ENCODE measurements at places on chromosomes 11 and 22.

DNA sequence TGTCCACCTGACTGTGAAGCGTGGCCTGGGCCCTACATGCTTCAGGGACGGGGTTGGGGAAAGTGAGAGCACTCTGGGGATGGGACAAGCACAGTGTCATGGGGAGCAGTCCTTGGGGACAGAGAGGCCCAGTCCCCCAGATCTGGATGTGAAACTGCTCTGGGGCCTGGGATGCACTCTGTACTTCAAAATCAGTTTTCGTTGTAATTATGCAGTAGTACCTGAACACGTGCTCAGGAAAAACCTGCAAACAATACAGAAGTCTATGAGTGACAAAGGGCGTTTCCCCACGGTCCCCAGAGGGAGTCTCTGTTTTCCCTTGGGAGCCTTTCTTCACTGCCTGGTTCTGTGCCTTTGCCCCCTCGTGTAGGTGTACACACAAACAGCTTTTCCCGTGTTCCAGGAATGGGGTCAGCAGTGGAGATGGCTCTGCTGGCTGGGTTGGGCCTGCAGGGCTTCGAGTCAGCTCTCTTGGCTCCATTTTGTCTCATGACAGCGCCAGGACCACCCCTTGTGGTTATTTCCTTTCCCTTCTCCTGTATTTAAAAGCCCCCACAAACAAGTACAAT lies 5.2 kb upstream of the TNFRSF13C start:
- no peak for DNase-seq
- H3K36me3 ChIP-seq, result no peaks in the 10 kb centered on the region
- no peak overlapping the region for H3K4me3 ChIP-seq
- H3K27me3 ChIP-seq, result peaks cover 10% of the 10 kb centered on the region
- no peak overlapping the region for H3K27ac ChIP-seq
- peaks cover 2% of the 10 kb centered on the region for H3K4me1 ChIP-seq

- no peak for DNase-seq
- H3K27ac ChIP-seq, result no peak overlapping the region
- no peaks in the 10 kb centered on the region for H3K27me3 ChIP-seq
- H3K36me3 ChIP-seq, result peaks cover 49% of the 10 kb centered on the region
These were observed 32.6 kb downstream of the APOL1 start for GRCh38 chr22:36285545-36285944.

- no peak overlapping the region for H3K27ac ChIP-seq
- H3K4me1 ChIP-seq, result peaks cover 2% of the 10 kb centered on the region
- no peak overlapping the region for H3K4me3 ChIP-seq
- H3K36me3 ChIP-seq, result peaks cover 21% of the 10 kb centered on the region
These were observed 39.8 kb downstream of the MUC6 start for GRCh38 chr11:996681-997080.

- no peak overlapping the region for H3K27ac ChIP-seq
- H3K36me3 ChIP-seq, result peaks cover 13% of the 10 kb centered on the region
- peaks cover 36% of the 10 kb centered on the region for H3K4me1 ChIP-seq
- no peak for DNase-seq
- peaks cover 57% of the 10 kb centered on the region for H3K27me3 ChIP-seq
- H3K4me3 ChIP-seq, result no peak overlapping the region
These were observed 47.5 kb downstream of the ZBTB16 start for GRCh38 chr11:114106986-114107385.

GRCh38 chr11:7292922-7293321 lies 41.2 kb downstream of the SYT9 start:
- H3K36me3 ChIP-seq, result no peaks in the 10 kb centered on the region
- DNase-seq, result no peak
- no peak overlapping the region for H3K4me3 ChIP-seq
- no peak overlapping the region for H3K27ac ChIP-seq
- no peaks in the 10 kb centered on the region for H3K4me1 ChIP-seq

Data from osteocyte (in vitro differentiated cells).